ENCODE measurements at places on chromosomes 3 and 15. TPM values are rescaled to one million over a fixed set of nuclear protein-coding genes. Genes with fewer than 3 reads are reported as not detected.

Gene GOLGA8S
- total RNA-seq: not detected

Gene LEKR1
- total RNA-seq: 1.6 TPM

Gene MEX3B
- 0.34 TPM for total RNA-seq

Gene INKA1
- not detected for total RNA-seq

Gene PLSCR2
- not detected for total RNA-seq

Gene GPR15
- total RNA-seq: not detected

Gene MME
- 0.52 TPM for total RNA-seq

Gene UBP1
- 90.8 TPM for total RNA-seq

Gene MASP1
- total RNA-seq: not detected

Gene ADGRG7
- 4.2 TPM for total RNA-seq

Gene RAD51
- total RNA-seq: 47.0 TPM

GRCh38 chr15:95653361-95653805, 677.1 kb upstream of the NR2F2 start:
- DNase-seq: no peak
- no peak overlapping the region for H3K4me3 ChIP-seq
- H3K4me1 ChIP-seq: no peaks in the 10 kb centered on the region
- H3K27me3 ChIP-seq: no peaks in the 10 kb centered on the region
- no peak overlapping the region for H3K27ac ChIP-seq
- H3K36me3 ChIP-seq: no peaks in the 10 kb centered on the region

GRCh38 chr3:77868725-77869124, 828.8 kb downstream of the ROBO2 start:
- no peaks in the 10 kb centered on the region for H3K27me3 ChIP-seq
- no peak overlapping the region for H3K4me3 ChIP-seq
- H3K4me1 ChIP-seq: no peaks in the 10 kb centered on the region
- H3K27ac ChIP-seq: no peak overlapping the region
- DNase-seq: no peak
- no peaks in the 10 kb centered on the region for H3K36me3 ChIP-seq

DNA sequence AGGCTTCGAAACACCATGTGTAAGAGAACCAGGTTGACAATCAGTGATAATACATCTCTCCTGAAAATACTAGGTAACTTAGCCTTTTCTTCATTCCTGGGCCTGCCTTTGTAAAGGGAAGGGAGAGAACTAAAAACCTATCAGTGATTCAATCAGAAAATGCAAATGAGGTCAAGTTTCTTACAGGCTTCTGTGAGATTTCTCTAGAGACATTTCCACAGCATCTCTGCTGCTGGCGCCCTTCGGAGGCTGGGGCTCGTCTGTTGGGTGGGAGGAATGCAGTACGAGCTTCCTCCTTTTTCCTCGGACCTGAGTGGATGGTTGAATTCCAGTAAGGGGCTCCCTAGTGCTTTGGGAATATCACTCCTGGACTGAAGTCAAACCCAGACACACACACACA, 340.4 kb upstream of the ICE2 start:
- DNase-seq: no peak
- no peaks in the 10 kb centered on the region for H3K27me3 ChIP-seq
- no peaks in the 10 kb centered on the region for H3K4me1 ChIP-seq
- H3K36me3 ChIP-seq: no peaks in the 10 kb centered on the region
- no peak overlapping the region for H3K4me3 ChIP-seq

DNA sequence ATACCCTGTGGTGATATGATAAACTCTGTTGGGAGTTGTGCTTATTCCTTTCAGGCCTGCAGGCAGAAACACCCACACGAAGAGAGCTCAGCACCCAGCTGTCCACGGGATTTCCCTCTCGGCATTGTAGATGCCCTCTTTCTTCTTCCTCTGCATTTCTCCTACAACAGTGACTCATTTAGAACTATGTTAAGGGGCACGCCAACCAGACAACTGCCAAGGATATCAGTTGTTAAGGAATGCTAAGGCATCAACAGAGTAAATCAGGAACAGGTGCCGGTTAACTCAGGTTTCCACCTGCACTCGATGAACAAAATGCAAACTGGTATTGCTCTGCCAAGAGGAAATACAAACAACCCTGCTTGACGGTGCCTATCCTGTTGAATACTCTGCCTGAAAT, 270.0 kb upstream of the PEX5L start:
- no peak for DNase-seq
- H3K27ac ChIP-seq: no peak overlapping the region
- no peak overlapping the region for H3K4me3 ChIP-seq
- H3K36me3 ChIP-seq: no peaks in the 10 kb centered on the region

DNA sequence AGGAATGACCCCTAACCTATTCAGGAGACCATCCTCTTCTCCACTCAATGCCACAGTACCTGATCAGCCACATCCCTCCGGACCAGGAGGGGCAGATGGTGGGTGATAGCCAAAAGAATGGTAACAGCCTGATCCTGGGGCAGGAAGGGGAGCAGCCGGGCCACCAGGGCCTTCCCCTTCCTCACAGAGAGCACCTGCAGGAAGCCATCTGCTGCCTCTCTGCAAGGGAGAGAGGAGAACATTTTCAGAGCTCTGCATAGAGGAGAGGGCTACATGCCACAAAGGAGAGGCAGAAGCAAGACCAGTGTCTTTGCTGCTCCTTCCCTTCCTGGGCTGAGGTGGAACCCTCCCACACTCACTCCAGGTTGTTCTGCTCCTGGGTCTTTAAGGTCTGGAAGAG, 5.5 kb upstream of the SPG11 start:
- no peaks in the 10 kb centered on the region for H3K27me3 ChIP-seq
- H3K4me3 ChIP-seq: no peak overlapping the region
- no peak overlapping the region for H3K27ac ChIP-seq
- H3K4me1 ChIP-seq: peaks cover 15% of the 10 kb centered on the region
- H3K36me3 ChIP-seq: no peaks in the 10 kb centered on the region
- DNase-seq: no peak

DNA sequence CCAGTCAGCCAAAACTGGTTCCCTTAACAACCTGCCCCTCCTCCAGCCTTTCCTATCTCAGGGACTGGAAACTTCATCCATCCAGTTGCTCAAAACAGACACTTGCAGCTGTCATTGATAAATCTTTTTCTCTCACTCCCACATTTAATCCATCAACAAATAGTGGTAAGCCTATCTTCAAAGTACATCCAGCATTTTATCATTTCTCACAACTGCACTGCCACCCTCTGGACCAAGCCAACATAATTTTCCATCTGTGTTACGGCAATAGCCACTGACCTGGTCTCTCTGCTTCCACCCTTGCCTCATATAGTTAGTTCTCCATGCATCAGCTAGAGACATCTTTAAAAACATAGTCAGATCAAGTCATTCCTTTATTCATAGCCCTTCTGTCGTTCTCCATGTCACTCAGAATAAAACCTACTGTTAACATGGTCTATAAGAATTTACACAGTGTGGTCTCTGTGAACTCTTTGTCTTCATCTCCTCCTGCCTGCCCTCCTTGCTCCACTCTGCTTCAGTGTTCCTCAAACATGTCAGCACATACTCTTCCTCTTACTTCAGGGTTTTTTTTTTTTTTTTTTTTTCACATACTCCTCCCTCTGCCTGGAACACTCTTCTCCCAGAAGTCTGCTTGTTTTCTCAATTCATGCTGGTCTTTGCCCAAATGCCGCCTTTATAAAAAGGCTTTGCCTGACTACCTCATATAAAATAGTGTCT, 102.5 kb upstream of the COL6A5 start:
- no peaks in the 10 kb centered on the region for H3K36me3 ChIP-seq
- peak; percentile 45 for DNase-seq
- H3K4me1 ChIP-seq: no peaks in the 10 kb centered on the region
- no peaks in the 10 kb centered on the region for H3K27me3 ChIP-seq

DNA sequence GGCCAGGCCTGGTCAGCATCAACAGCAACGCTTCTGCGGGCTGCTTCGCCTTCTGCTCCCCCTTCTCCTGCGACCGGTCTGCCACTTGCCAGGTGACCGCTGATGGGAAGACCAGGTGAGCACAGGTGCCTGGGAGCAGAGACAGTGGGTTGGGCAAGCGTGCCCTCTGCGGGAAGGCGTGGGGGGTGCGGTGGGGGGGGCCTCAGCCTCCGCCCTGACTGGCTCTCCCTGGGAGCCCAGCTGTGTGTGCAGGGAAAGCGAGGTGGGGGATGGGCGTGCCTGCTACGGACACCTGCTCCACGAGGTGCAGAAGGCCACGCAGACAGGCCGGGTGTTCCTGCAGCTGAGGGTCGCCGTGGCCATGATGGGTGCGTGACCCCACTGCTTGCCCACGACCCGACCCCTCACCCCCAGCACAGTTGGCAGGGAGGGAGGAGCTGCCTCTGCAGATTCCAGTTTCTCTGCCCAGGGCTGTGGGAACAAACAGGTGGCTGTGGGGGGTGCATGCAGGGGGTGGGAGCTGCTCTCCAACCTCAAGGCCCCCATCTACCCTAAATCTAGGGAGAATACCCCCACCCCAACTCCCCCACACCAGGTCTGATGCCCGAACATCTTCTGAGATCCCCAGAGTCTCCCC, 8.8 kb downstream of the STAB1 start:
- H3K27me3 ChIP-seq: no peaks in the 10 kb centered on the region
- H3K4me3 ChIP-seq: no peak overlapping the region
- no peaks in the 10 kb centered on the region for H3K4me1 ChIP-seq
- no peaks in the 10 kb centered on the region for H3K36me3 ChIP-seq

GRCh38 chr15:48962662-48963523, 826 bp downstream of the SHC4 start:
- H3K4me3 ChIP-seq: peak overlapping the region; percentile 32
- H3K4me1 ChIP-seq: no peaks in the 10 kb centered on the region
- H3K27me3 ChIP-seq: no peaks in the 10 kb centered on the region
- H3K36me3 ChIP-seq: no peaks in the 10 kb centered on the region

DNA sequence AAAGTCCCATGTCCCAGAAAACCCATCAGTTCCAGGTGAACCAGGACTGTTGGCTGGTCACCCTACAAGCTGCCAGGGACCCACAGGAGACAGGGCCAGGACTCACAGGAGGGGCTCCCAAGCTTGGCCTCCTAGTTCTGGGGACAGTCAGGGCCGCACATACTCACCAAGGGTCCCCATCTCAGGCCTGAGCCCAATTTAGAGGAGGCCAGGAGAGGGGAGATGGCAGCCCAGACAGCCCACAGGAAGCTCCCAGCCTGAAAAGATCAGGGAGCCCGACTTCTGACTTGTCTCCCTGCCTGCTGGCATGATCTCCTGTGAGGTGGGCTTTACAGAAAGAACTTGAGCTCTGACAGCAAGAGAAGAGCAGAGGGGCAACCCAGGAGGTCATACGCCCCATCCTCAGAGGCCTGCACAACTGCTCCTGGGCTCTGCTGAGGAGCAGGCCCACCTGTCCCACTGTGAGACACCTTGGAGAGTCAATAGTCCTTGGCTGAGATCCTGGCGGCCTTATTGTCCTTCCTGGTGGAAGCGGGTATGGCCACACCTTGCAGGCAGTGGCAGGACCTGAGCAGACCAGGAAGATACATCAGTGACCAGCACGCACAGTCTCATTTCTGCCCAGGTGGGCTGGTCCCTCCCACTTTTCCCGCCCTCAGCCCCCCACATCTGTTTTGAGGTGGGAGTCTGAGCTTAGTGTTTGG, 2.5 kb upstream of the ISLR start:
- no peak overlapping the region for H3K4me3 ChIP-seq
- H3K27ac ChIP-seq: no peak overlapping the region
- no peaks in the 10 kb centered on the region for H3K4me1 ChIP-seq
- no peaks in the 10 kb centered on the region for H3K36me3 ChIP-seq
- no peak for DNase-seq

- no peak overlapping the region for H3K27ac ChIP-seq
- no peaks in the 10 kb centered on the region for H3K27me3 ChIP-seq
- DNase-seq: no peak
Measured at GRCh38 chr3:98002717-98003116, 30.5 kb upstream of the RIOX2 start.

DNA sequence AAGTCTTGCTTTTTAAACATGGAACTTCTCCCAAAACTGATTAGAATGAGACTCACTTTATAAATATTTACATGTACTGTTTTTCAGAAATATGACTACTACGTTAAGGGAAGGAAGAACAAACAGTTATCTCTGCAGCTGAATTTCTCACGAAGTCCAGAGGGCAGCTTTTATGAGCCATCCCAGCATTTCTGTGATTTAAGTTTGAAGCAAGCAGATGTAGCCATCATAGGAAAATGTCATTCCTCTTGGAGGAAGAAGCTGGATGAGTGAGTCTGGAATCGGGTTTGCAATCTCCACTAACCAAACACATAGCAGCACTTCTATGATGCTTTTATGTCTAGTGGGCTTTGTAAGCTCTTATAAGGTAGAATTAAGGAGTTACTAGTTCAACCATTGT, 53.7 kb downstream of the SCN11A start:
- no peaks in the 10 kb centered on the region for H3K4me1 ChIP-seq
- no peak overlapping the region for H3K27ac ChIP-seq
- H3K27me3 ChIP-seq: no peaks in the 10 kb centered on the region

GRCh38 chr3:158753854-158754253, 21.6 kb upstream of the RARRES1 start:
- H3K27ac ChIP-seq: no peak overlapping the region
- no peak for DNase-seq
- no peaks in the 10 kb centered on the region for H3K27me3 ChIP-seq
- no peak overlapping the region for H3K4me3 ChIP-seq

DNA sequence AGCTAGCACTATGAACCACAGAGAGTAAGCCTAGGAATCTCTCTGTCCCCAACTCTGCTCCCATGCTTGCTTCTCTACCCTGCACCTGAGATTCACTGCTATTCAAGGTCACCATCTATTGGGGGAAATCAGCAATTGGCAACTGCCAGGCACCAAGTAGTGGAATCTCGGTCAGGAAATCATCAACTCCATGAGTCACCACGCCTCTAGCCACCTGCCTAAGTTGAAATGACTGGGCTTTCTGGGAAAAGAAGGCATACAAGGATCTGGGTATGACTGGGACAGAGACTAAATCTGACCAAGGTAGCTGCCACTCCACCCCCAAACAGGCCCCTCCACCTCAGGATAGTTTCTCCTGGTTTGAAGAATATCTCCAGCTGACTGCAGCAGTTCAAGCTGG, 464.1 kb upstream of the CBLB start:
- H3K27ac ChIP-seq: no peak overlapping the region
- H3K4me1 ChIP-seq: no peaks in the 10 kb centered on the region
- no peaks in the 10 kb centered on the region for H3K27me3 ChIP-seq
- H3K4me3 ChIP-seq: no peak overlapping the region

- no peak overlapping the region for H3K4me3 ChIP-seq
- no peak for DNase-seq
- no peak overlapping the region for H3K27ac ChIP-seq
- no peaks in the 10 kb centered on the region for H3K4me1 ChIP-seq
Measured at GRCh38 chr15:99073008-99073717, 31.7 kb upstream of the SYNM start.
